T-helper 2 cell treated with Interferon-gamma antibody and Interleukin-4, amounts not matched to agents 5 μg/mL and 100 μg/mL, for 36 hours (primary cell): ENCODE measurements at places on chromosomes 16 and 17.

GRCh38 chr17:77640916-77641605 lies 317.4 kb upstream of the TNRC6C start:
- H3K27ac ChIP-seq: no peak overlapping the region
- H3K4me1 ChIP-seq: peaks cover 32% of the 10 kb centered on the region
- no peak overlapping the region for H3K4me3 ChIP-seq
- H3K27me3 ChIP-seq: no peaks in the 10 kb centered on the region
- H3K36me3 ChIP-seq: no peaks in the 10 kb centered on the region

DNA sequence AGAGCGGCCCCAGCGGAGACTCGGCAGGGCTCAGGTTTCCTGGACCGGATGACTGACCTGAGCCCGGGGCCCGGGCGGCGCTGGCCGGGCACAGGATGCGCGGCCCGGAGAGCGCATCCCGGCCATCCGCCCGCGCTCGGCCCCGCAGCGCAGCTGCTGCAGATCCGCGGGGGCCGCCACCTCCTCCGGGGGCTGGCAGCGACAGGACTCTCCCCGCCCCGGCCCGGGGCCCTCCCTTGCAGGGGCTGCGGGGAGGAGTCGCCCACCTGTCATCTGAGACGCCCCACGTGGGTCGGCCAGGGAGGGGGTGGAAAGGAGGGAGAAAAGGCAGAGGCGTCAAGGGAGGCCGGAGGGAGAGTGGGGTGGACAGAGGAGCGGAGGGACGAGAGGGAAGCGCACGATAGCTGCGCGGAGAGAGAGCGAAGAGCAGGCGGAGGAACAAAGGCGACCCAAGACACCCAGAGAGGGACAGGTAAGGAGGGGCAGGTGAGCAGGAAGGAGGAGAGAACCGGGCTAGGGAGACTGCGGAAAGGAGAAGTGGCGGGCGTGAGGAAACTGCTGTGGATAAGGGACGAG lies 471 bp upstream of the PRKAR1A start:
- peak; percentile 62 for DNase-seq
- H3K27ac ChIP-seq: peak overlapping the region; percentile 97
- H3K4me3 ChIP-seq: peak overlapping the region; percentile 91
- peaks cover 57% of the 10 kb centered on the region for H3K4me1 ChIP-seq
- H3K27me3 ChIP-seq: no peaks in the 10 kb centered on the region

DNA sequence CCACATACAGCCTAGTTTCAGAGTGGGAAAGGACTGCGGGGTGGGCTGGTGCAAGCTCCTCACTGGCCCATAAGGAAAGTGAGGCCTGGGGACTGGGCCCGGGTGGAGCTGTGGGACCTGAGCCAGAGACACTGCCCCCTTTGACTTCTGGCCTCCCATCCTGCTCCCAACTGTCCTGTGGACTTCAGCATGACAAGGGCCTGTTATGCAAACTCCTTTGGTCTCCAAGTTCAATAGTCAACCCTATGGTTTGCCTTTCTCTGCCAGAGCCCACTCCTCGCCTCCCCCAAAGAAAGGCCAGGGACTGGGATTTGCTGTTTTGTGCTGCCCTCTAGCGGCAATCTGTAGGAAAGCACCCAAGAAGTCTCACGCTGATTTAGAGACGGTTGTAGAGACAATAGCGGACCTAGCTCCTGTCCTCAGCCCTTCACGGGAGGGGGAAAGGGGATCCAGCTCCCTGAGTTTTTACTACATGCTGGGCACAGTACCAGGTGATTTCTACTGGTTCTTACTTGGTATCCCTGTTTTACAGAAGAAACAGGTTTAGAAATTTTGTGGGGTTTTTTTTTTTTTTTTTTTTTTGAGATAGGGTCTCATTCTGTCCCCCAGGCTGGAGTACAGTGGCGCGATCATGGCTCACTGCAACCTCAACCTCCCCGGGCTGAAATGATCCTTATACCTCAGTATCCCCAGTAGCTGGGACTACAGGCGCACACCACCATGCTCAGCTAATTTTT lies 1.2 kb upstream of the TLCD3B start:
- H3K4me1 ChIP-seq: peaks cover 7% of the 10 kb centered on the region
- no peak overlapping the region for H3K27ac ChIP-seq
- peaks cover 49% of the 10 kb centered on the region for H3K27me3 ChIP-seq
- peak; percentile 54 for DNase-seq

DNA sequence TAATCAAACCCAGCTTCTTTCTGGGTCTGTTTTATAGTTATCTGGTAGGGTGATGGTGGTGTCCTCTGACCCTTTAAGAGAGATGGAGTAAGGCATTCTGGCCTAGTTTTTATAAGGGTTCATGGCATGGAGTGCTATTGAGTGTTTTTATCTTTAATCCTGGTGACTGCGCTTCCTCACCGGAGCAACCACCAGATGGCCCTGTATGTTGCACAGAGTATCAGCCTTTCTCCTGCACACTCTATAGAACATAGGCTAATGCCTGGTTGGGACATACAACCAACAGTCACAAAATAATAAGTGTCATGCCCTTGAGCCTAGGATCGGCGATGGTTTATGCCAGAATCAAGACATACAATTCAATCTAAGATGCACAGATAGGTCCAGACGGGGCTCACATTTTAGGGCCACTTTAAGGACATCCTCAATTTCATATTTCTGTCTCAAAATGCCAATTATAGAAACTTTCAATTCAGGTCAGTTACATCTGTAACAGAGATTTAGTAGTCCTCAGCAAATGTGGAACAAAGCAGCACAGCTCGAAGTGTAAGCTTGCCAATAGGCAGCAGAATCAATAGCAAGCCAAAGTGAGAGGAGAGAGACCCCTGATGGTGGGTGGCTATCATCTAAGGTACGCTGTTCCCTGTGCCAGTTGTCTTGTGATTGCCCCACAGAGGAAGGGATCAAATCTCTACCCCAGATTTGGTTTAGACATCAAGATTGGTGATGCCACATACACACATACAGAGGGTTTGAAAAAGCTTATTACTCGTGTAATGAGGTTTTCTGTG lies 37.2 kb upstream of the HOXB9 start:
- no peak overlapping the region for H3K27ac ChIP-seq
- H3K27me3 ChIP-seq: peaks cover 23% of the 10 kb centered on the region
- no peak for DNase-seq
- H3K36me3 ChIP-seq: no peaks in the 10 kb centered on the region
- no peaks in the 10 kb centered on the region for H3K4me1 ChIP-seq

DNA sequence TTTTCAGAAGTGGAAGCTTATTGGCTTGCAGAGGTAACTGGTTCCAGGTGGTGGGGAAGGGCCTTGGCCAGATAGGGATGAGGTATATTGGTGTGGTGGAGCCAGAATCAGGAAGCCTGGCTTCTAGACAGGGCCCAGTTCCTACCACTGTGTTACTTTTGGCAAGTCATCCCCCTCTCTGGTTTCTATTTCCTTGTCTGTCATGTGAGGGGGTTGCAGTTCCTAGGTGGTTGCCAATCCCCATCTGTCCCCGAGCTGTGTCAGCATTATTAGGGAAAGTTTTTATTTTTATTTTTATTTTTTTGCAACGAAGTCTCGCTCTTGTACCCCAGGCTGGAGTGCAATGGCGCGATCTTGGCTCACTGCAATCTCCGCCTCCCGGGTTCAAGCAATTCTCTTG lies 3.0 kb downstream of the SMCR8 start:
- peaks cover 44% of the 10 kb centered on the region for H3K4me1 ChIP-seq
- peaks cover 37% of the 10 kb centered on the region for H3K36me3 ChIP-seq
- H3K27me3 ChIP-seq: no peaks in the 10 kb centered on the region
- H3K4me3 ChIP-seq: peak overlapping the region; percentile 64
- no peak for DNase-seq
- H3K27ac ChIP-seq: peak overlapping the region; percentile 55

DNA sequence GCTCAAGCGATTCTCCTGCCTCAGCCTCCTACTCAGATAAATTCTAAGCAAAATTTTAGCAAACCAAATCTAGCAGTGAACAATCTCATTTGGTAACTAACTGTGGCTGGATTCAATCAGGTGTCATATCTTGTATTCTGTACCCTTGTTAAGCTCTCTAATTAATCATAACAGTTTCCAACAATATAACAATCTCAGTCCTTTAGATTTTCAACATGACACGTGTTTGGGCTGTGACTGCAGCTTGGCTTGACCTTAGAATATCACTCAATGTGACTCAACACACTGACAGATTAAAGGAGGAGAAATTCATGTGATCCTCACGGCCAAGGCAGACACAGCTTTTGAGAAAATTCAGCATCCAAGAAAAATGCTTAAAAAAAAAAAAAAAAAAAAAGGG lies 133.6 kb downstream of the BANP start:
- H3K4me1 ChIP-seq: no peaks in the 10 kb centered on the region
- no peak overlapping the region for H3K27ac ChIP-seq
- no peaks in the 10 kb centered on the region for H3K27me3 ChIP-seq
- DNase-seq: no peak
- no peaks in the 10 kb centered on the region for H3K36me3 ChIP-seq
- no peak overlapping the region for H3K4me3 ChIP-seq

- H3K27me3 ChIP-seq: no peaks in the 10 kb centered on the region
- no peaks in the 10 kb centered on the region for H3K4me1 ChIP-seq
- H3K36me3 ChIP-seq: no peaks in the 10 kb centered on the region
Observed at GRCh38 chr16:83021045-83021444, 394.3 kb downstream of the CDH13 start.

DNA sequence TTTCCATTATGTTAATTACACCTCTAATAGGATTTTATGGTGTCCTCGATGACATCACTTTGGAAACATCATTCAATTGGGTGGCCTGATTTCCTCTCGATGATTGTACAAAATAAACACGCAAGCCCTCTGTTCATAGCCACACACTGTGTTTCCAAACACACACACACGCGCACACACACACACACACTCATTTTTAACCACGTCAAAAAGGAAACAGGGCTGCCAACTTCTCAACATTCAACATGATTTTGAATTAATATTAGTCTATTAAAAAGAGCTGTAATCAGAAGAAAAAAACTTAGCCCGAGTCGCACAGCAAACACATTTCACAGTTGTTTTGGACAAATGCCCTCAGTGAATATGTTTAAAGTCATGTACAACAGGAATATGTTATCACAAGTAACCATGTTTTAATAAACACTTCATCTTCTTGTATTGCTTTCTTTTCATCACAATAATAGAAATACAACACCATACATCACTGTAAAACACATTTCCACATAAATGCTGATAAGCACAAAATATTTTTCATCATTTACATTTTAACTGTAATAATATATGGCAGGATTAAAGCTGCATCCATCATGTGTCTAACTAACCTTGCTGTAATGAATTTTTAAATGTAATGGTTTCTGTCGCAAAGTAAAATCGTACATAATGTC lies 219.1 kb upstream of the IRX3 start:
- H3K27me3 ChIP-seq: peaks cover 2% of the 10 kb centered on the region
- H3K36me3 ChIP-seq: no peaks in the 10 kb centered on the region
- no peak overlapping the region for H3K4me3 ChIP-seq
- no peaks in the 10 kb centered on the region for H3K4me1 ChIP-seq
- no peak overlapping the region for H3K27ac ChIP-seq

DNA sequence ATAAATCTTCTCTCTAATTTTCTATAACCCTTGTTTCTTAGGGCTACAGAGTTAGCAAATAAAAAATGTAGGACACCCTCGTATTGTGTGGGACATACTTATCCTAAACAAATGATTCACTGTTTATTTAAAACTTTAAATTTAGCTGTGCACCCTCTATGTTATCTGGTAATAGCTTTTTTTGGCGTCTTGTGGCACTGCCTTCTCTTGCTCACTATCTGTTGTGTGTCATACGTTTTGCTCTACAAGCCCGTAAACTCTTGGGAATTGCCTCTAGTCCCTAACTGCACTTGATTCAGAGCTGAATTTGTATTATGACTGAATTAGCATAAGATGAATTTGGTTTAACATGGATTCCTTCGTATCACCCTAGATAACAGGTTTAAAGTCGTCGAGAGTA lies 144.3 kb upstream of the MYOCD start:
- no peak overlapping the region for H3K27ac ChIP-seq
- DNase-seq: no peak
- H3K4me1 ChIP-seq: no peaks in the 10 kb centered on the region
- no peaks in the 10 kb centered on the region for H3K27me3 ChIP-seq

- DNase-seq: no peak
- no peak overlapping the region for H3K27ac ChIP-seq
- peaks cover 14% of the 10 kb centered on the region for H3K4me1 ChIP-seq
- H3K4me3 ChIP-seq: no peak overlapping the region
- no peaks in the 10 kb centered on the region for H3K27me3 ChIP-seq
- peaks cover 38% of the 10 kb centered on the region for H3K36me3 ChIP-seq
Observed at GRCh38 chr17:538181-538973, 176.3 kb downstream of the VPS53 start.

DNA sequence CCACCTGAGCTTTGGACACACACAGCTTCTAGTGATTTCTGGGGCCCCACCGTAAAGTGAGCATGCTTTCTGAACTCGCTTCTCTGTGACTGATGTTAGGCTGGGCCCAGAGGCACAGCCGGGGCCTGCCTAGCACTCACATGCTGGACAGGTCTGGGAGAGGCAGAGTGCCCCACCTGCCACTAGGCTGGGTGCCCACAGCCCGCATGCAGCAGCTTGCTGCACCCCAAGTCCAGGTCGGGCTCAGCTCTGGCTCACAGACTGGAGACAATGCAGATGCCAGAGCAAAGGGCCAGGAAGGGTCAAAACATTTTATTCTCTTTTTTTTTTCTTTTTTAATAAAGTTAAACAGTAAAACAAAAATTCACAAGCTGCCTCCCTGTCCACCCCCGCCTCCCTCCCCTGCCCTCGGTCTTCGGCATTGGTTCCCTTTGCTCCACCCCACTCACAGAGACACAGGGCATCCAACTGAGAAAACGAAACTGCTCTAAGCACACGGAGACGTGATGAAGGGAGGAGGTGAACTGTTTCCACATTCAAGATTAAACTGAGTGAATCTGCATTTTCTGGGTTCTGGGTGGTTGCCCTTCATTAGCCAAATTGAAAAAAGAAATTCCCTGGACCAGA lies 9.7 kb downstream of the CNP start:
- no peak overlapping the region for H3K4me3 ChIP-seq
- no peak overlapping the region for H3K27ac ChIP-seq
- no peaks in the 10 kb centered on the region for H3K27me3 ChIP-seq
- DNase-seq: no peak
- H3K36me3 ChIP-seq: peaks cover 65% of the 10 kb centered on the region

GRCh38 chr17:5241861-5242671 lies 7.4 kb upstream of the SCIMP start:
- H3K27me3 ChIP-seq: no peaks in the 10 kb centered on the region
- no peak overlapping the region for H3K4me3 ChIP-seq
- H3K27ac ChIP-seq: peak overlapping the region; percentile 68
- H3K4me1 ChIP-seq: peaks cover 9% of the 10 kb centered on the region
- H3K36me3 ChIP-seq: no peaks in the 10 kb centered on the region
- DNase-seq: no peak
